Smooth muscle cell of the umbilical artery (primary cell): ENCODE measurements at places on chromosomes 4 and X. TPM values are rescaled to one million over a fixed set of nuclear protein-coding genes. Genes with fewer than 3 reads are reported as not detected.

The PABPC1L2A gene
- not detected in 2 replicates for total RNA-seq

The RPS6KA3 gene
- total RNA-seq = 60.3 and 92.4 TPM in 2 replicates

The UNC5C gene
- total RNA-seq = not detected in 2 replicates

The PASD1 gene
- total RNA-seq = not detected in 2 replicates

The ATP2B3 gene
- total RNA-seq = under 0.01 and 0.09 TPM in 2 replicates

The STPG2 gene
- under 0.01 and 0.05 TPM in 2 replicates for total RNA-seq

The GAGE12G gene
- not detected in 2 replicates for total RNA-seq

The AFM gene
- total RNA-seq = not detected in 2 replicates

The DMRTC1 gene
- not detected in 2 replicates for total RNA-seq

The RTL9 gene
- total RNA-seq = under 0.01 and 0.37 TPM in 2 replicates

The XPNPEP2 gene
- not detected in 2 replicates for total RNA-seq

The CLIC2 gene
- total RNA-seq = 0.59 TPM in 1 of 2 replicates, not detected in the other

The BEX5 gene
- total RNA-seq = not detected in 2 replicates

The JAKMIP1 gene
- total RNA-seq = 0.30 TPM in 1 of 2 replicates, not detected in the other

The FGF16 gene
- total RNA-seq = 0.30 TPM in 1 of 2 replicates, not detected in the other
